ENCODE measurements at places on chromosomes 6 and 20.

DNA sequence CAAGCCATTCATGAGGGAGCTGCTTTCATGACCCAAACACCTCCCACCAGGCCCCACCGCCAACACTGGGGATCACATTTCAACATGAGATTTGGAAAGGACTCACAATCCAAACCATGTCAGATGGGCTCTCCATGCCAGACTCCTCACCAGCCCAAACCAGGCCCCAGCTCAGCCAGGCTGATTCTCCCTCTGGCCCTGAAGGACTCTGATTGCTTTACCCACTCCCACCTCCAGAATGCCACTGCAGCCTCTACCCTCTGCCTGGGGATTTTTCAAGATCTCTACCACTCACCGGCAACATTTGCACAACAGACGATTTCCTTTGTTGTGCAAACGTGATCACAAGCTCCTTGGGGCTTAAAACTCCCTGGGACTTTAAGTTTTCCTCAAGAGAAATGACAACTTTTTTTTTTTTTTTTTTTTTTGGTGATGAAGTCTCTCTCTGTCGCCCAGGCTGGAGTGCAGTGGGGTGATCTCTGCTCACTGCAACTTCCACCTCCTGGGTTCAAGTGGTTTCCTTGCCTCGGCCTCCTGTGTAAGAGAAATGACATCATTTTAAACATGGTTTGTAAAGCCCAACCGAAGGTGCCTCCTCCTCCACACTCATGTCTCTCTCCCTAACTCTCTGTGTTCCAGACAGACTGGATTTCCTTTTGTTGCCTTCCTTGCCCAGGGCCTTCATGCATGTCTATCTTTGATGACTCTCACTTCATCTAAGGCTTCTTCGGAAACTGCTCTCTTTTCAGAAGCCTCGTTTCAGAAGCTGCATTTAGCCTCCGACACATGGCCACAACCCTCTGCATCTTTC, 147.0 kb downstream of the CDH26 start:
- H3K4me3 ChIP-seq: no peak overlapping the region
- H3K36me3 ChIP-seq: no peaks in the 10 kb centered on the region
- no peak overlapping the region for H3K27ac ChIP-seq
- no peaks in the 10 kb centered on the region for H3K27me3 ChIP-seq
- DNase-seq: no peak

GRCh38 chr6:140462453-140463311, 1088.2 kb upstream of the CITED2 start:
- H3K4me3 ChIP-seq: peak overlapping the region; percentile 15
- H3K4me1 ChIP-seq: peaks cover 25% of the 10 kb centered on the region
- H3K27me3 ChIP-seq: no peaks in the 10 kb centered on the region
- peak overlapping the region; percentile 69 for H3K27ac ChIP-seq

GRCh38 chr6:145423936-145424335, 311.4 kb downstream of the EPM2A start:
- no peaks in the 10 kb centered on the region for H3K4me1 ChIP-seq
- H3K27ac ChIP-seq: no peak overlapping the region
- H3K36me3 ChIP-seq: no peaks in the 10 kb centered on the region
- H3K27me3 ChIP-seq: no peaks in the 10 kb centered on the region

- H3K27ac ChIP-seq: no peak overlapping the region
- H3K27me3 ChIP-seq: no peaks in the 10 kb centered on the region
- H3K36me3 ChIP-seq: no peaks in the 10 kb centered on the region
- H3K4me3 ChIP-seq: no peak overlapping the region
- peaks cover 10% of the 10 kb centered on the region for H3K4me1 ChIP-seq
- no peak for DNase-seq
Observed at GRCh38 chr6:159935065-159935464, 33.8 kb upstream of the IGF2R start.

DNA sequence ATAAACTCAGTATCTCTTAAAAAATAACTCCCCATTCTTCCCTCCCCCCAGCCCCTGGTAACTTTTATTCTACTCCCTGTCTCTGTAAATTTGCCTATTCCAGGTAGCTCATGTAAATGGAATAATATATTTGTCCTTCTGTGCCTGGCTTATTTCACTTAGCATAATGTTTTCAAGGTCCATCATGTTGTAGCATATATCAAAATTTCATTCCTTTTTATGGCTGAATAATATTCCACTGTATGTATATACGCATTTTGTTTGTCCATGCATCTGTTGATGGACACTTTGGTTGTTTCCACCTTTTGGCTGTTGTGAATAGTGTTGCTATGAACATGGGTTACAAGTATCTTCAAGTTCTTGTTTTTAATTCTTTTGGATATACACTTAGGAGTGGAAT, 13.0 kb downstream of the PERP start:
- no peak overlapping the region for H3K27ac ChIP-seq
- no peaks in the 10 kb centered on the region for H3K4me1 ChIP-seq
- H3K36me3 ChIP-seq: peaks cover 9% of the 10 kb centered on the region
- no peaks in the 10 kb centered on the region for H3K27me3 ChIP-seq
- H3K4me3 ChIP-seq: no peak overlapping the region

GRCh38 chr6:131134980-131135243, 355 bp upstream of the AKAP7 start:
- H3K36me3 ChIP-seq: no peaks in the 10 kb centered on the region
- H3K4me3 ChIP-seq: peak overlapping the region; percentile 80
- H3K27me3 ChIP-seq: no peaks in the 10 kb centered on the region
- peak overlapping the region; percentile 97 for H3K27ac ChIP-seq
- no peak for DNase-seq

GRCh38 chr6:15036690-15037245, 209.1 kb upstream of the JARID2 start:
- H3K4me3 ChIP-seq: no peak overlapping the region
- H3K27me3 ChIP-seq: no peaks in the 10 kb centered on the region
- H3K4me1 ChIP-seq: no peaks in the 10 kb centered on the region
- no peak overlapping the region for H3K27ac ChIP-seq
- H3K36me3 ChIP-seq: no peaks in the 10 kb centered on the region
- no peak for DNase-seq

- H3K4me3 ChIP-seq: no peak overlapping the region
- no peak overlapping the region for H3K27ac ChIP-seq
- no peak for DNase-seq
- no peaks in the 10 kb centered on the region for H3K27me3 ChIP-seq
- H3K36me3 ChIP-seq: no peaks in the 10 kb centered on the region
Observed at GRCh38 chr20:43787937-43788336, 61.1 kb upstream of the GTSF1L start.

DNA sequence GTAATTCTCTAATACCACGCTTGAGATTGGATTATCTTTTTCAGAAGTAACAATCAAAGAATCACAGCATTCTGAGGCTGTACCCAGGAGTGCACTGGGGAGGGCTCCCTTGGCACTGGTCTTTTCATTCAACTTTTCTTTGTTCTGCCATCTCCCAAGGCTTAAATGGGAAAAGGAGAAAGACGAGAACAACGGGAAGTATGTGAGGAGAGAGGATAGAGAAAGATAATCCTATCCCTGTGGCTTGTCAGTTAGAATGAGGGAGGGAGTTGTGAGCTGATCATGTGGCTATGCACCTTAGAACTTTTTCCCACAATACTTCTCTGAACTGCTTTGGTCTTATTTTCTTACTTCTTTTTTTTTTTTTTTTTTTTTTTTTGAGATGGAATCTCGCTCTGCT, 83.1 kb downstream of the CAP2 start:
- peak overlapping the region; percentile 20 for H3K27ac ChIP-seq
- no peak overlapping the region for H3K4me3 ChIP-seq
- no peaks in the 10 kb centered on the region for H3K36me3 ChIP-seq

DNA sequence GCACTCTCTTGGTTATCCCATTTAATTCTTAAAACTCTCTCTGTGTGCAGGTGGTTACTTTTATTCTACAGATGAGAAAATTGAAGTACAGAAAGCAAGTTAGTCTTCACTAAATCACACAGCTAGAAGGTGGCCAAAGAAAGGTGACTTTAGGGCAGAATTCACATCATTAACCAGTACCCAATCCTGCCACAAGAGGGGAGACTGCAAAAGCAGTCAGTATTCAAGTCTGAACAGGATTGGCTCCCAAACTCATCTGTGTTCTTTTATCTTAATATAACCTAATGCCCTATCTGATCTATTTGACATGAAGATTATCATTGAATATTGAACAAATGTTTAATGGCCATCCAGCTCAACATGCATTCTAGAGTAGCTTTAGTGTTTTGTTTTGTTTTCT, 225.3 kb upstream of the FAM83B start:
- H3K27ac ChIP-seq: no peak overlapping the region
- no peak for DNase-seq
- no peaks in the 10 kb centered on the region for H3K27me3 ChIP-seq
- H3K4me1 ChIP-seq: no peaks in the 10 kb centered on the region

- DNase-seq: no peak
- H3K27me3 ChIP-seq: no peaks in the 10 kb centered on the region
- no peak overlapping the region for H3K27ac ChIP-seq
- no peaks in the 10 kb centered on the region for H3K4me1 ChIP-seq
- H3K36me3 ChIP-seq: no peaks in the 10 kb centered on the region
Observed at GRCh38 chr6:1971612-1972011, 273.8 kb downstream of the GMDS start.

GRCh38 chr20:5650280-5650691, 99.9 kb upstream of the SHLD1 start:
- H3K4me1 ChIP-seq: peaks cover 56% of the 10 kb centered on the region
- no peak overlapping the region for H3K27ac ChIP-seq
- H3K27me3 ChIP-seq: no peaks in the 10 kb centered on the region
- H3K4me3 ChIP-seq: no peak overlapping the region
- DNase-seq: no peak

- H3K36me3 ChIP-seq: no peaks in the 10 kb centered on the region
- no peaks in the 10 kb centered on the region for H3K4me1 ChIP-seq
- no peak overlapping the region for H3K4me3 ChIP-seq
- H3K27me3 ChIP-seq: no peaks in the 10 kb centered on the region
Observed at GRCh38 chr6:47016261-47016660, 25.9 kb downstream of the ADGRF1 start.

DNA sequence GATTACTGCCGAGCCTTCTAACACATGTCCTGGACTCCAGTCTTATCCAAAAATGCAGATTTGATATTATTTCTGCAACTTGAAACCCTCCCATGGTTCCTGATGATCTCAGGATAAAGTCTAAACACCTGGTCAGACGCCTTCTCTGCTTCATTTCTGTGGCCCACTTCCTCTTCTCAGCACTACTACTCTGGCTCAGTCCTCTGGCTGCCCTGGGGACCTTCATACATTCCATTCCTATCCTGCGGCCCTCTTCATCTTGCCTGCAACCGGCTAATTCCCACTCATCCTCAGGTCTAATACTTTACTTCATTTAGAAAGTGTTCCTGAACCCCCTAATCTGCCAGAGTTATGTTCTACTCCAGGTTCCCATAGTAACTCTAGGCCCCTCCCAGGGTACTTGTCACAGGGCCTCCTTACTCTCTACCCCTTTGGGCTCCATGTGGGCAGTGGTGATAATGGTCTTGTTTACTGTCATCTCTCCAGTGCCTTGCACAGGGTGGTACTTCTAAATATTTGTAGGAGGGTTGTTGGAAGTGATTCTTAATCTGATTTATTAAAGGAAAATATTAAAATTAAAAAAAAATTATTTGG, 18.9 kb downstream of the MAN1A1 start:
- no peaks in the 10 kb centered on the region for H3K27me3 ChIP-seq
- DNase-seq: no peak
- H3K36me3 ChIP-seq: no peaks in the 10 kb centered on the region
- H3K27ac ChIP-seq: no peak overlapping the region

DNA sequence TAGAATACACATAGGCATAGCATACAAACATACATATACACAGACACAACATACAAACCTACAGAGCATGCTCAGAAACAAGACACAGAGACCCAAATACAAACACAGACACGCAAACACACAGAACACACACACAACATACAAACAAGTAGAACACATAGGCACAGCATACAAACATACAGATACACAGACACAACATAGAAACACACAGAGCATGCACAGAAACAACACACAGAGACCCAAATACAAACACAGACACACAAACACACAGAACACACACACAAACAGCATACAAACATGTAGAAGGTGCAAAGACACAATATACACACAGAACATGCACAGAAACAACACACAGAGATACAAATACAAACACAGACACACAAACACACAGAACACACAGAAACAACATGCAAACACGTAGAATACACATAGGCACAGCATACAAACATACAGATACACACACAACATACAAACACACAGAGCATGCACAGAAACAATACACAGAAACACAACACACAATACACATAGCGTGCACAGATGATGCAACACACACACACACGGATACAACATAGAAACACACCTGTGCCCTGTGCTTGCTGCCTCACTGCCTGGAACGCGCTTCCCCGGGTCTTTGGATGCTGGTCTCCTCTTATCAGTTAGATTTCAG, 469.0 kb upstream of the CDH4 start:
- no peaks in the 10 kb centered on the region for H3K27me3 ChIP-seq
- H3K27ac ChIP-seq: no peak overlapping the region
- no peak for DNase-seq
- no peaks in the 10 kb centered on the region for H3K4me1 ChIP-seq
- H3K4me3 ChIP-seq: no peak overlapping the region

- no peak for DNase-seq
- no peak overlapping the region for H3K4me3 ChIP-seq
- no peak overlapping the region for H3K27ac ChIP-seq
- no peaks in the 10 kb centered on the region for H3K36me3 ChIP-seq
- H3K27me3 ChIP-seq: no peaks in the 10 kb centered on the region
- no peaks in the 10 kb centered on the region for H3K4me1 ChIP-seq
Observed at GRCh38 chr6:148723484-148723883, 23.3 kb upstream of the UST start.

- DNase-seq: no peak
- H3K4me3 ChIP-seq: no peak overlapping the region
- peaks cover 6% of the 10 kb centered on the region for H3K4me1 ChIP-seq
Observed at GRCh38 chr6:110528101-110528929, 51.9 kb upstream of the SLC22A16 start.

DNA sequence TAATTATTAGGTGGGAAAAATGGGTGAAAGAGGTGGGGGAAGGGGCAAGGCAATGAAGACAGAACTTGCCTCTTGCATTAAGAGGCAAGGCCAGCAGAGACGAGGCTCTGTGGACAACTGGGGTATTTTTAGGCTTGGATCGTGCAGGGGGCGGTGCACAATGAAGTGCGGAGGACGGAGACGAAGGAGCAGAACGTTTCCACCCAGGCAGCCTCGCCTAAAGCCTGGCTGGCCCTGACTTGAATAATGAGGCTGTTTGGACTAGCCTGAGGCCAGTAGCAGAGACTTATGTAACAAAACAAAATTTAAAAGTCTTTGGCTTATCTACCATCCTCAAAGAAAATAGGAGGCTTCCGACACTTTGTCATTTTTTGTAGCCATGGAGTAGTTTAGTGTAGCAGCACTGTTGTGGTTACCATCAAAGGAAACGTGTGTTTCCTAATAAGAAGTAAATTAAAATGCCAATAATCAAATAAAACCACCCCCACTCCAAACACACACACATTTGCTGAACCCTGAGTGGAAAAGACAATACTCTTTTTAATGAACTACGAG, 370.0 kb upstream of the CNR1 start:
- no peaks in the 10 kb centered on the region for H3K4me1 ChIP-seq
- DNase-seq: no peak
- no peak overlapping the region for H3K4me3 ChIP-seq
- H3K36me3 ChIP-seq: no peaks in the 10 kb centered on the region

- peak overlapping the region; percentile 67 for H3K4me3 ChIP-seq
- peaks cover 43% of the 10 kb centered on the region for H3K4me1 ChIP-seq
- H3K36me3 ChIP-seq: no peaks in the 10 kb centered on the region
- no peak for DNase-seq
- no peak overlapping the region for H3K27ac ChIP-seq
- H3K27me3 ChIP-seq: peaks cover 52% of the 10 kb centered on the region
Observed at GRCh38 chr6:98833307-98834059, 891 bp upstream of the POU3F2 start.

- H3K4me1 ChIP-seq: no peaks in the 10 kb centered on the region
- no peaks in the 10 kb centered on the region for H3K36me3 ChIP-seq
- DNase-seq: no peak
- H3K27ac ChIP-seq: no peak overlapping the region
- H3K4me3 ChIP-seq: no peak overlapping the region
Observed at GRCh38 chr6:151796842-151797530, 10.5 kb upstream of the ESR1 start.
